ENCODE measurements at places on chromosomes 2 and 18.

GRCh38 chr18:22314001-22314400, 103.7 kb downstream of the CTAGE1 start:
- no peak for DNase-seq

DNA sequence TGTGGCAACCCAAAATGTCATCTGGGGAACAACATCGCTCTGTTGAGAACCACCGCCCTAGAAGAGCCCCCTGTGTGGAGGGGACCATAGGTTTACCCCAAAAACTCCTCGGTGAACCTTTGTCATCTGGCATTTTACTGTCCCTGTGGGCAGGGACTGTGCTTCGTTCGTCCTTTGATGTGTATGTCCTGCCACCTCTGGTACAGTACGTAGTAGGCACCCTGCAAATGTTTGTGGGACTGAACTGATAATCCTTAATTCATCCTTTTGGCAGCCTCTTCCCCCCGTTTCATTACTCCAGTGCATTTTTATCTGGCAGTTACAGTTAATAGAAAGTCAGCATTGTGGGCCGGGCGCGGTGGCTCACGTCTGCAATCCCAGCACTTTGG, 728 bp downstream of the NAPG start:
- no peak for DNase-seq

- no peak for DNase-seq
Measured at GRCh38 chr2:130834931-130835765, 1.6 kb upstream of the ARHGEF4 start.

DNA sequence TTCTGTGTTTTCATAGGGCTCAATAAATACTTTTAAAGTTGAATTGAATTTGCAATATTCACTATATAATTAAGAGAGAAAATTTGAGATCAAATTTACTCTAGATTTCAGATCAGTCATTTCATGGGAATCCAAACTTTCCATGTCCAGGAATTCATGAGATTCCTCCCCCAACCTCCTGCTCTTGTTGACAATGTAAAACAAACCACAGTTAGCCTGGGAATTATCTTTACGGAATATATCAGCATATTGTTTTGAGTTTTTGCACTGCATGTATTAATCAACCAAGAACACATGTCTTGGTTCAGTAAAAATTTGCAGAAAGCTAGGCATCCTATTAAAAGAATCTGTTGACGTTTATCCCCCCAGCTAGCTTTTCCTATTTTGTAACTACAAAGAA, 42.3 kb downstream of the CYP1B1 start:
- no peak for DNase-seq

- DNase-seq, result no peak
Measured at GRCh38 chr2:230748087-230748486, 35.4 kb downstream of the CAB39 start.

GRCh38 chr2:224284134-224284946, 117.6 kb downstream of the FAM124B start:
- DNase-seq, result no peak

DNA sequence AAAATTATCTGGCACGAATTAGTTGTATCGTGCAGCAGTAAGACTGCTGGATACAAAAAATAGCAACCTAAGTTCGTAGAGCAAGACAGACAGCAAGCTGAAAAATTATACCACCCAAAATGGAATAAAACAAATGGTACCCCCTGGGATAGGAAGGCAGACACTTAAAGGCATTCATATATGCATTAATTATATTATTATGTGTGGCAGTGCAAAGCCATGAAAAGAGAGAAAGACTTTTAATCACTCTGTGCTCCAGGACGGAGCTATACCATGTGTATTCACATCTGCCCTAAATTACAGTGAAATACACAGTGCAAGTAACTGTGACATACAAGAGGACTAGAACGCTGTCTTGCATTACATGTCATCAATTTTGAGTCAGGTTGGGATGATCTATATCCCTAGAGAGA, 235.9 kb downstream of the GULP1 start:
- DNase-seq, result no peak

DNA sequence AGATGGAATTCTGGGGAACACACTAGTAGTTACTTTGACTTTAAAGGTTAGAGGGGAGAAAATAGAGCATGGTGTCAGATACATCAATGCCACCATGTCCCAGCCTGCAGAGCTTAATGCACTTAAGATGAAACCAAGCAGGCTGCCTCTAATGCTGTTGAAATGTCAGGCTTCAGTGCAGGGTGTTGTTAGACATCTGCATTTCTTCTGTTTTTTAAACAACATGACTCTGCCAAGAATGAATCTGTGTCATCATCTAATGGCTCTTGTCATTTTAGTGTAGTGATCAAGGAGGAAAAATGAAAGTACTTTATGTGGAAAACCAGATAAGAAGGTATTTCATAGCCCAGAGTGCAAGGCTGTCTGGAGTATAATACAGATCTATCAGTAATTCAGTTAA, 29.9 kb downstream of the LYPD1 start:
- no peak for DNase-seq

- DNase-seq, result no peak
Measured at GRCh38 chr2:14778015-14778414, 145.5 kb downstream of the LRATD1 start.

GRCh38 chr18:74994502-74995418, 214.2 kb downstream of the PTGR3 start:
- DNase-seq, result no peak

GRCh38 chr18:64019922-64020756, 50.3 kb downstream of the SERPINB8 start:
- no peak for DNase-seq

DNA sequence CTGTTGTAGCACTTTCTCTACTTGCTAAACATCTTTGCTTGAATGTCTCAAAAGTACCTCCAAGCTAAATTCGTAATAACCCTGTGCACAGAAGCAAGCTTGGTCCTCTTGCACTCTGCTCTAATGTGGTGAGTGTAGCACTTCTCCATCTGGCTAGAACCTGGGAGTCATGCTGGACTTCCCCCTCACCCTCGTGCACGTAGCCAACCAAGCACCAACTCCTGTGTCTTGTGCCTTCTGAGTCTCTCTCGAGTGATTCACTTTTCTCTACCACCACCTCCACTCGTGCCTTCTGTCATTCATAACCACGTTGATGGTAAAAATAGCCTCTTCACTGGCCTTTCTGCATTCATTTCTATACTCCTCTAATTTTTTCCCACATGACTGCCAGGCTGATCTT, 91.9 kb upstream of the KCNE4 start:
- DNase-seq, result no peak

GRCh38 chr2:118706371-118706770, 141.1 kb downstream of the EN1 start:
- DNase-seq, result no peak

GRCh38 chr2:62216616-62217015, 20.7 kb downstream of the B3GNT2 start:
- no peak for DNase-seq

- no peak for DNase-seq
Measured at GRCh38 chr18:21315741-21316197, 73.7 kb downstream of the GREB1L start.

GRCh38 chr2:68907232-68907919, 36.2 kb upstream of the BMP10 start:
- DNase-seq, result no peak

GRCh38 chr2:216285701-216286100, 86.6 kb downstream of the MARCHF4 start:
- no peak for DNase-seq

DNA sequence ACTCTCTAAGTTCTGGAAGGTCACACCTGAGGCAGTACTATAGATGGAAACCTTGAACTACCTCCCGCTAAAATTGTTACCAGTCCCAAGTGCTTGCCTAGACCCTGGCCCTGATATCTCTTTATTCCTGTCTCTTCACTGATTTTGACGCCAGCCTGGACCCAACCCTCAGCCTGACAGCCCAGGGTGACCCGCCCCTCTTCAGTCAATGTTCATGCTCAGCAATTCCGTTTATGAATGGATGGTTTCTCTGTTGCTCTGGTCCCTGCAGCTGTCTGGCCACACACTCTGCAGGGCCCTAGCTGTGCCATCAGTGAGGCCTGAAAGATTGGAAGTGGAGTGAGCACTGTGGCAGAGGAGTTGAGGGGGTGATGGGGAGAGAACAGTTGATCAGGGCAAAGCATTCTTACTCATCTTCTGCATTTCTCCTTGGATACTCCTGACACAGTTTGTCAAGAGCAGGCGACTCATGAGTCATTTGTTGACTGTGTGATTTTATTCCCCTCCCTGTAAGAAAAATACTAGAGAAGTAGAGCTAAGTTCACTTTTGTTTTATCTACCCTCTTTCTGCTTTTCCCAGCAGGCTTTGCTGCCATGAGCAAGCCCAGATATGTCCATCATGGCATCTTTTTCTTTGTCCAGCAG, 46.0 kb downstream of the NPAS2 start:
- no peak for DNase-seq

GRCh38 chr18:39232937-39233336, 1667.3 kb upstream of the CELF4 start:
- no peak for DNase-seq

GRCh38 chr18:13804305-13804704, 19.6 kb upstream of the MC5R start:
- no peak for DNase-seq

GRCh38 chr2:121171625-121172119, 113.3 kb downstream of the TFCP2L1 start:
- DNase-seq, result no peak

GRCh38 chr2:150204451-150204850, 283.0 kb downstream of the RND3 start:
- no peak for DNase-seq

- no peak for DNase-seq
Measured at GRCh38 chr18:79857082-79857671, 59.4 kb downstream of the KCNG2 start.

GRCh38 chr2:232610081-232610480, 23.3 kb upstream of the EFHD1 start:
- no peak for DNase-seq

DNA sequence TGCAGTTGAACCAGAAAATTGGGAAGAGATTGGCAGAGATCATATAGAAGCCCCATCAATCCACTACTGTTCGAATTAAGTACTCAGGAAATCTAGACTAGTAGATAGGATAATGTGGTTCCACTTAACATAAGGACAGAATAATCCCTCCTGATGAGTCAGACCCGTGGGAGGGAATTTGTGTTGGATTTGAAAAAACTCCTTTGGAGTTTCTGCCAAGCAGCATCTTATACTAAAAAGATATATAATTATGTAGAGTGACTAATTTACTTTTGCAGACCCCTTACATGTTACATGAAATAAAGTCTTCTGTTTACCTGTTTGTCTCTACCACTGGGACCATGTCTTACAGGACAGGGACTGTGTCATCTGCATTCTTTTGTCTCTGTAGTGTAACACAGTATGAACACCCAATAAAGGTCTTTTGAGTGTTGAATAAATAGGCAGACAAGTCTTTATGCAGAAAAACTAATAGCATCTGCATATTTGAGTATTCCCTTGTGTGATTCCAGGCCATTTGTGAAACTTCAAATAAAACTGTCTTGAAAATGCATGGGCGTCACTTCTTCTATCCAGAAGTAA, 122.6 kb upstream of the DNAJC10 start:
- DNase-seq, result no peak

DNA sequence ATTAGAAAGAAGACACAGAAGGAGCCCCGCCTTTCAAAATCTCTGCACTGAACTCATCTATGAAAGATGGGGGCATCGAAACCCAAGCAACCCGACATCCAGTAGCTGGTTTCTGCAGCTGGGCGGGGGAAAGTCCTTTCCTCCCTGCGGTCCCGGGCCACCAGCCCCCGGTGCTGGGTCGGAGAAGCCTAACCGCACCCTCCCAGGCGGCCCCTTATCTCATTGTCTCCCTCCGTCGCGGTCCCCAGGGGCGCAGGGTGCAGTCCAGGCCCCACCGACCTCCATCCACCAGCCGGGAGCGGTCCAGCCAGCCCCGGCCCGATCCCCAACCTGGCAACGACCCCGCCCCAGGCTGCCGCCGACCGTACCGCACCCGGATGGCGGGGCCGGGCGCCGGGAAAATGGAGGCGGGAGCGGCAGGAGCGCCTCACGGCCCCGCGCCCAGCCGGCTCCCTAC, 452 bp downstream of the RAPH1 start:
- no peak for DNase-seq

DNA sequence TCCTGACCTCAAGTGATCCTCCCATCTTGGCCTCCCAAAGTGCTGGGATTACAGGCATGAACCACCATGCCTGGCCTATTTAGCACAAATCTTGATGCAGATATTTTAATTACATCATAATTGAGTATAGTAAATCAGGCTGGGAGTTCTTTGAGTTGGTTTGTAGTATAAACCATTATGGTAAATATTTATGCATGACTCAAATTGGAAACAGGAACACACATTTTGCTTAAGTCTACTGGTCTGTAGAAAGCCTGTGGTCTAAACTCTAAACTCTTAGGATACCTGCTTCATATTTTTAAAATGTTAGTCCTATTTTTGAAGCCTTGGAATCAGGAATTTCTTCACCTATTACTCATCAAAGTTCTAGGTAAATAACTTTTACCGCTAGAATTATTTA, 16.8 kb downstream of the ASXL3 start:
- no peak for DNase-seq

- DNase-seq, result no peak
Measured at GRCh38 chr2:30649828-30650227, 157.4 kb downstream of the CAPN13 start.

- no peak for DNase-seq
Measured at GRCh38 chr2:75076088-75076487, 117.6 kb downstream of the POLE4 start.

- no peak for DNase-seq
Measured at GRCh38 chr18:56639104-56639381, 651 bp upstream of the TXNL1 start.

Measured in stimulated activated CD8-positive, alpha-beta memory T cell treated with anti-CD3 and anti-CD28 coated beads, Interleukin-7, amount 100 ng/mL, for 1 hour (primary cell).